Fibroblast of upper back skin (primary cell): ENCODE measurements at places on chromosomes 2 and 18.

GRCh38 chr18:74290794-74291471 is 830 bp downstream of the CYB5A start:
- no peak for DNase-seq

DNA sequence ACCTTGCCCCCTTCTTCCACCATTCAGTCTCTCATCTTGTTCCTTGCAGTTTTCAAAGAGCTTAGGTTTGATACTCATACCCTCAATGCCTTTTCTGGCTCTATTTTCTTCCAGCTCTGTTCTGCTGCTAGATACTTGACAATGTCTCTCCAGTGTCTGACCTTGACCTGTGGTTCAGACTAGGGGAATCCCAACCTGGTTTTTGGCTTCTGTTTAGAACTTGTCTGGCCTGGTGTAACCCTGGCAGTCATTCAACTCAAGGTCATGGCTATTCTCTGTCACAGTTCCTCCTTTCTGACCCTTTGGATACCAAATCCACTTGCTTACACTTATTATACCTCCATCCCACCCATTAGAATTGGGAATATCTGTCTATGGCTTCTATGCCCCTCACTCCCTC is 31.8 kb upstream of the IMP4 start:
- DNase-seq: no peak

GRCh38 chr2:109058191-109058632 is 69.2 kb upstream of the EDAR start:
- no peak for DNase-seq

GRCh38 chr18:3380384-3380961 is 69.5 kb upstream of the TGIF1 start:
- peak; percentile 58 for DNase-seq

DNA sequence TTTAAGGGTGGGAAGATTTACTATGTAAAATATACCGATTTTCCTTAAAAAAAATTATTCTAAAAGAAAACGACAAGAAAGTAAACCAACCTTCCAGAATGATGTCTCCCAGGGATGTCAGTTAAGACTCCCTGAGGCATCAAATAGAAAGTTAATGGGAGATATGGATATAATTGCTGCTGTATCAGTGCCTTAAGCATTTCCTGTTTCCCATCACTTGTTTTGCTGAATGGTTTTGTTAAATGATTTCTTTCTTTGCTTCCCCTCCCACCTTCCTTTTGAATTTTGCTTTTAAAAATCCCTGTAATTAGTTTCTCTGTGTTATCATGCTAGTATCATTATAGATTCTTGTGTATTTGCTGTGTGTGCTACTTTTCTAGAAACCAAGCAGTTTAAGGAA is 154.3 kb upstream of the CWC22 start:
- DNase-seq: no peak

DNA sequence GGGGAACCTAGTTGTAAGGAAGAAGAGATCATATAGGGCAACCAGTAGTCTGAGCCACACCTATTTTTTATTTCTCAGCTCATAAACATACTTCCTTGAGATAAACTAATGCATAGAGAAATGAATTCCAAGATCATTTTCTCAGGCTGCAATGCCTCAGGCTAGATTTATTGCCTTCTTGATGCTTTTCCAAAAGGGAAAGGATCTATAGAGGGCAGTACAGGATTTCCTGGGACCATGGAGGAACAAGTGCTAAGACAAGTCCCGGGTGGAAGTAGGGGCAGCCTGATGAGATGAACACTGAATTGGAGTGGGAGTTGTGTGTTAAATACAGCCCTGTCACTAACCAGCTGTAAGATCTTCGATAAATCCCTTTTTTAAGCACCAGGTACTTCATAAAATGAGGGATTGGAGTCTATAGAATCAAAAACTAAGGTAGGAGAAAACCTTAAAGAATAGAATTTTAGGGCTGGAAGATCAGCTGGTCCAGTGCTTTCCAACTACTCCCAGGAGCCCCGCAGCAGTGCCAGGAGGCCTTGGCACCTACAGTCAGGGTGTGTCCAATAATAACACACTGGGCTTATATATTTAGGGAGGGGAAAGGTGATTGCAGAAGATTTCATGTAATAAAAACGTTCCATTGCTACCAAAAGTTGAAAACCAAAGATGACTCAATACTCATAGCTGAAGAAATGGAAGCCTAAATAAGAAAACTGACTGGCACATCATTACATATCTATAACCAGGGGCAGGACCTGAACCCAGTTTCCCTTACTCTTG is 58.1 kb downstream of the SERTAD2 start:
- DNase-seq: peak; percentile 64

DNA sequence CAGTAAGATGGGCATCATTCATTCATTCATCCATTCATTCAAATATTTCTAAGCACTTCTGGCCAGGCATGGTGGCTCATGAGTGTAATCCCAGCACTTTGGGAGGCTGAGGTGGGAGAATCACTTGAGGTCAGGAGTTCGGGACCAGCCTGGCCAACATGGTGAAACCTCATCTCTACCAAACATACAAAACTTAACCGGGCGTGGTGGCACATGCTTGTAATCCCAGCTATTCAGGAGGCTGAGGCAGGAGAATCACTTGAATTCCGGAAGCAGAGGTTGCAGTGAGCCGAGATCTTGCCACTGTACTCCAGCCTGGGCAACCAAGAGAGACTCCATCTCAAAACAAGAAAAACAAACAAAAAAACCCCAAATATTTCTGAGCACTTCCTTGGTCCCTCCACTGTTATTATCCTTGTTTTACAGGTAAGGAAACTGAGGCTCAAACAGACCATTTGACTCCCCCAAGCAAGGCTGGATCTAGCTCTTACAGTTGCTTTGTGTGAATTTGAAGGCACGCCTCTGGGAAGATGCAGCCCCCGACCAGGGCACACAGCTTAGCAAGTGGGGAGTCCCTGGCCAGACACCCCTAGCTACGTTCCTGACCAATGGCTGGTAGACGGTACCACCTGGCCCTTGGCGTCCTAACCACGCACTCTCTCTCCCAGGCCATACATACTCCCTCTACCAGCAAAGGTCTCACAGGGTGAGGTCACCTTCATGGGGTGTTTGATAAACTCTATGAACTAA is 50.6 kb upstream of the ODC1 start:
- no peak for DNase-seq

GRCh38 chr2:240451108-240451611 is 15.7 kb downstream of the GPC1 start:
- DNase-seq: no peak

DNA sequence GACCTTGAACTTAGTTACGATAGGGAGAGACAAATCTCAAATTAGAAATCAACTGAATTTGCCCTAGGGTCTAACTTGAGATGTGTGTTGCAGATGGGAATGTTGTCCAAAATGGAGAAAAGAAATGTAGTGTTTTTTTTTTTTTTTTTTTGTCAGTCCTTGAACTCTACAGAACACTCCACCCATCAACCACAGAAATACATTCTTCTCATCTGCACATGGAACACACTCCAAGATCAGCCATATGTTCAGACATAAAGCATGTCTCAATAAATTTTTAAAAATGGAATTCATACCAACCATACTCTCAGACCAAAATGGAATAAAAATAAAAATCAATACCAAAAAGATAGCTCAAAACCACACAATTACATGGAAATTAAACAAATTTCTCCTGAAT is 526.5 kb downstream of the FBXO15 start:
- peak; percentile 73 for DNase-seq

DNA sequence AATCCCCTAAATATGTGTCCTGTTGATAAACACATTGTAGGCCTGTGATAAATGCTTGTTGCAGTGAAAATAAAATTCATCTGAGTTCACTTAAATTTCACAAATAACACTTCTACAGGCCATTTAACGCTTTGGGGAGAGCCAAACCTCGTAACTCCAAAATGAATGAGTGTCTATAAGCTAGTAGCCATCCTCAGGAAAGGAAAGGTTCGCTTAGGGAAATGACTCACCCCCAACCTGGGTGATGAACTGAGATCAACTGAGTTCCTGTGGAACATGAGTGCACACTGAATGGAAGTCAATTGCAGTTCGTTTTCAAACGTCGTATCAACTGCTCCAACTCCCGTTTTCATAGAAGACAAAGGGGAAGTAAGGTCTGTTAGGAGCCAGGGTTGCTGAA is 527.6 kb upstream of the ID2 start:
- DNase-seq: no peak

DNA sequence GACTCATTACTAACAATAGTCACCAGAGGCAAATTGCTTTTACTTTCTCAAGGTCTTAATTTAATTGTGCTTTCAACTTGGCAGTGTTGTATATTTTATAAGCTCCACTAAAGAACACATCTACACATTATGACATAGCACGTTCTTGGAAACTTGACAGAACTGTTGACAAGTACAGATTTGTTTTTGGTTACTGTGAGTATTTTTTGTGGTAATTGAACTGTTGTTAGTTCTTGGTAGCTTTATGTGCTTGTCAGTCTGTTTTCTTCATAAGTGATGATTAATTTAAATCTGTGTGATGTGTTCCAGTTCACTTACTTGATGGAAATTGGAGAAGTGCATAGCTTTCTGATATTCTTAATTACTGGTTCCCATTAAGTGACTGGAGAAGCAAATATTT is 63.9 kb downstream of the COMMD1 start:
- no peak for DNase-seq

GRCh38 chr2:26778098-26778497 is 7.8 kb upstream of the CENPA start:
- no peak for DNase-seq

DNA sequence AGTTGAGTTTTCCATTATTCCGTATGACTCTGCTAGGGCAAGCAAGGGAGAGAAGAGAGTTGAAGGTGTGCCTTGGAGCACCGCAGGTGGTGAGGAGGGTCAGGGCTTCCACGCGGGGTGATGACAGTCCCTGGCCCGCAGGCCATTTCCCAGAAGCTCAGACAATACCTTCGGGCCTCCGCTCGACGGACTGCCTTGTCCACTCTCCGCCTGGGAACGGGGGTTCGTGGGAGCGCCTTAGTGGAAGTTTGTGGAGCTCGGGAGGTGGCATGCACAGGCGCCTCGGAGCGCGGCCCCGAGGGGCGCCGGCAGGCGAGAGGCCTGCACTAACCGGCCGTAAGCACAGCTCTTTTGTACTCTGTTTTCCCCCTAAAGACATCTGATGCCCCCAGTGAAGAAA is 69.8 kb downstream of the ARHGEF33 start:
- no peak for DNase-seq

DNA sequence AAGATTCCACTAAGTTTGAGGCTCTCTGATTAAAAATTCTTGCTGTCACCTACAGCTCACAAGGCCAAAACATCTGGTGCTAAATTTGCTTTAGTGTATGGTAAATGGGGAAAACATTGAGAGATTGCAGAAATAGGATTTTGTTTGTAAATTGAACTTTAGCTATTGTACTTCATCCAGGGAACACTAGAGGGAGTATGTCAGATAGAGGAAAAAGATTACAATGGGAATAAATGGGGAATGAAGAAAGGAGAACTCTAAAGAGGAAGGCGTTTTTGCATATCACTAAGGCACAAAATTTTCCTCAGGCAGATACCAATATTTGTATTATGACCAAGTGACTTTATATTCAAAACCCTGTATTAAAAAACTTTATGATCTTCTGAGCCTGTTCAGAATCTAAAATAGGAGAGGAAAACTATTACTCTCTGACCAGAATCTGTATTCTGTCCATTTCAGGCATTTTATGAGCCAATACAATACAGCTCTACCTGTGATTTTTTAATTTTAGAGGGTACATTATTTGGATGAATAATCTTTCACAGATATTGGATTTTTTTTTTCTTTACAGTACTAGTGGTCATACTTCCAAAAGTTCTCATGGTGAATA is 52.3 kb upstream of the ITGB6 start:
- DNase-seq: peak; percentile 42

- peak; percentile 50 for DNase-seq
Observed at GRCh38 chr2:159968279-159968900, 94.0 kb downstream of the PLA2R1 start.

DNA sequence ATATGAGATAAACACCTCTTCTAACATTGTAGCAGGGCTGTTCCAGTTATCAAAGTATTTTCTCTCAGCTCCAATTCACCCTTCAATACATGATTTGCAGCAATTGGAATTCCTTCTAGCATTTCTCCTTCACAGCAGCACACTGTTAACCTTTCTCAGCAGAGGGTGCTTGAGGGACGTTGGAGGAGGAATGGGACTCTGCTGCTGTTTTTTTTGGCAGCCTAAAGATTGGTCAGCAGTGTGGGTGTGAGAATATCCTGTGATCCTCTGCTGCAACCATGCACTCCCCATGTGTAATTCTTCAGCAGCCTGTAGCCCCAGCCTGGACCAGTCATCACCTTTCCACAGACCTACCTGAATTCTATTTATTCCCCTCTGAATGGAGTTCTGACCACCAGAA is 1708.9 kb upstream of the CELF4 start:
- DNase-seq: peak; percentile 0

GRCh38 chr2:206442833-206443734 is at the start of gene ADAM23:
TSS of gene ADAM23 (plus strand) at chr2:206443532. CDS start at chr2:206443867, 335 bp downstream.
- peak; percentile 51 for DNase-seq

DNA sequence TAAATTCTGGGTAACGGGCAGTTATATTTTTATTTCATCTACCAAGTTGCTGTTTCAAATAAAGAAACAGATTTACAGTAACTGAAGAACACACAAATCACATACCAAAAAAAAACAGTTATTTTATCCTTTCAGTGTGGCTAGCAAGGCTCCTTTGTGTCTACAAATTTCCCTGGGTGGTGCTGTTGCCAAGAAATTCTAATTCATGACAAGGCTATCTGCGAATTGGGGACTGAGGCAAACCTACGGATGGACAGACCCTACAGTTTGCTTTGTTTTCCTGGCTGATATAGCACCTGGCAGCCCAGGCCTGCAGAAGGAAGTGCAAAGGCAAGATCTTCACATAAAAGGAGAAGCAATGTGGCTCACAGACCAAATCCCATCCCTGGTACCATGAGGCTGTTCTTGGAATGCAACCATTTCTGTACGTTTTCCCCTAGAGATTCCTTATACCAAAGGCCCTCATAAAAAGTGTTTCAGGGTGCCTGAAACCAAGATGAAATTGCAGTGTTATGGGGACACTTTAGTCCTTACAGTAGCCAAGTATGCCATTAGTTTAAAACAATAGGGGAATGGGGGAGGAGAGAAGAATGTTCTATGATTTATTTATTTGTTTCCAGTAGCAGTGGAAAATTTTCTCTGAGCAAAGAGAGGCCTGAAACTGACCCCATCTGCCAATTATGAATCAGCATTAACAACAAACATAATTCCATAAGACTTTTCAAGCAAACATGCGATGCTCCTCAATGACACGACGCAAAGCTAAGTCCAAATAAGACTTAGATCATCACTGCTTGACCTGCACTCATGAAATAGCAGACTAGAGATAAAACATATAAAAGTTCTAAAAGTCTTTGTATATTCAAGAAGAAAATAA is 4.3 kb downstream of the KLF7 start:
- no peak for DNase-seq

DNA sequence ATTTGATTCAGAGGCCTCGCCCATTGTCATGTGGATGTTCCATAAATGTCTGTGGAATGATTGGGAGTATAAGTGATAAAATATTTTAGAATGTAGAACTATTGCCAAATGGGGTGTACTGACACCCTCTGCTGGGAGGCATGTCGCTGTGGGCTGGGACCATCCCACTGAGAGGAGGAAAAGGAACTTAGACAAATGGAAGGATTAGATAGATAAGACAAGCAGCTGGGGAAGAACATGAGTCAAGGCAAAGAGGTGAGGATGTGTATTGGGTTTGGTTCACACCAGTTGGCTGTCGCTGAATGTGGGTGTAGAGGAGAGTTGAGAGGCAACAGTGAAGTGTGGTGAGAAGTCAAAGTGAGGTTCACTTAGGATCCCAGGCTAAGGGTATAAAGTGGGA is 4.0 kb downstream of the C2orf74 start:
- DNase-seq: no peak
